ENCODE measurements at places on chromosomes 1 and 21.
A peak's percentile ranks its signal among the peaks of the same experiment; 100 is the strongest.

- no peak for DNase-seq
These were observed 4.9 kb downstream of the POMGNT1 start for GRCh38 chr1:46193285-46193684.

DNA sequence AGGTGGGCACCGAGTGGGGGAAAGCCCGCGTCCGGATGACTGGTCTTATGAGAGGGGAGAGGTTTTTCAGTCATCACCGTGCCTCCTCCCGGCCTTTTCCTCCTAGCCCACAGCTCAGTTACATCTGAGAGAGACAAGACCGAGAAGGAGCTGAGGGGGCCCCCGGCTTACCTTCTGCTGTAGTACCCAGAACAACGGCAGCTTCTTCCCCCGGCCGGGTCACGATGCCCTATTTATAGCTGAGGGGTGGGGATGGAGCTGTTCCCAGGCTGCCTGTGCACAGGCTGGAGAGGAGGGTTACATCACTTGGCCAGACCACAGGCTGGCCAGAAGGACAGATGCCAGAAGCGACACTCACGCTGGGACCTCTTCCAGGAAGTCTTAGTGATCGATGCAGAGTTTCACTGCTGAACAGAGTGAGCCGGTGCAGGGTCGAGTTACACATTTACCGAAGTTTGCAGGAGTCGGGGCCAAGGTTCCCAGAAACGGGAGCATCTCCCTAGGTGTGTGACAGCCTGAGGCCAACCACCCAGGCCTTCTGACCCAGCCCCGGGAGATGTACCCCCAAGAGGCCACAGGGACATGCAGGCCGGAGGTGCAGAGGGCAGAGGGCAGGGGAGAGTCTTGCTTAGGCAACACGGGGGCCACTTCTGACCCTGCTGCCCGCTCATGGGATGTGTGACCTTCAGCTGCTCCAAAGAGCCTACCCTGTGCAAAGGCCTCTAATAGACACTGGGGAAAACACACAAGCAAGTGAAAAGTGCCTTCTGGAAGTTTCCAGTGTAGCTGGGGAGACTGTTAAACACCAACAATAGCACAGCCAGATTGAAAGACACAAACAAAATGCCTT, at the start of gene AGT:
Gene AGT, minus strand, starts transcription at position 208 of the 850 bp plus-strand sequence. CDS start 3,299 bp downstream, outside the sequence.
- no peak for DNase-seq

GRCh38 chr1:150566589-150567340, 12.6 kb downstream of the MCL1 start:
- no peak for DNase-seq

GRCh38 chr1:52917156-52917555, 4.4 kb downstream of the ECHDC2 start:
- no peak for DNase-seq

DNA sequence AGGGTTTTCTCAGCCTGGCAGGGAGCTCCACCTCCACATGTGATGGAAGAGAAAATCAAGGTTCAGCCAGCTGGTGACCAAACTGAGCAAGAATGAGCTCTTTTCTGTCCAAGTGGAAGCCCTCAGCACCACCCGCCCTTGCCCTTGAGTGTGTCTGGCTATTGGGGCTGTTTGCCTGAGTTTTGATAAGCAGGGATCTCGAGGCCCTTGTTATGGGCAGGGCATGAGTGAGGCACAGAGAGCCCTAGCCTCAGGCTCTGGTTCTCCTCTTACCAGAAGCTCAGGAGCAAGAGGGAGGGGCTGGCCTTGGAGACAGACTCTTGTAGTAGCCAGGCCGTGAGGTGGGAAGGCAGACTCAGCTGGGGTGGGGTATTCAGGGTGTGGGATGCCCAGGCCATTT, 37.5 kb upstream of the ARF1 start:
- DNase-seq: no peak

GRCh38 chr1:66563941-66564630, 30.1 kb downstream of the SGIP1 start:
- no peak for DNase-seq

- DNase-seq: no peak
These were observed 3.0 kb upstream of the KCND3 start for GRCh38 chr1:111992476-111992875.

DNA sequence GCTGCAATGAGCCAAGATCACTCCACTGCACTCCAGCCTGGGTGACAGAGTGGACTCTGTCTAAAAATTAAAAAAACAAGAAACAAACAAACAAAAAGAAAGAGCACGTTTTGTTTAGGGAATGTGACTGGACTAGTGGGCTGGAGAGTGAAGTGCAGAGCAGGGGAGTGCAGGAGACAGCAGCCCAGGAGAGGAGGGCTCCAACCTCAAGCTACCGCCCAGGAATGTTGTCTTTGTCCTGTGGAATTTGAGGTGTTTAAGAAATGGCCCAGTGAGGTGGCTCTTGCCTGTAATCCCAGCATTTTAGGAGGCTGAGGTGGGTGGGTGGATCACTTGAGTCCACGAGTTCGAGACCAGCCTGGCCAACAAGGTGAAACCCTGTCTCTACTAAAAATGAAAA, 42.4 kb upstream of the MTF2 start:
- no peak for DNase-seq

DNA sequence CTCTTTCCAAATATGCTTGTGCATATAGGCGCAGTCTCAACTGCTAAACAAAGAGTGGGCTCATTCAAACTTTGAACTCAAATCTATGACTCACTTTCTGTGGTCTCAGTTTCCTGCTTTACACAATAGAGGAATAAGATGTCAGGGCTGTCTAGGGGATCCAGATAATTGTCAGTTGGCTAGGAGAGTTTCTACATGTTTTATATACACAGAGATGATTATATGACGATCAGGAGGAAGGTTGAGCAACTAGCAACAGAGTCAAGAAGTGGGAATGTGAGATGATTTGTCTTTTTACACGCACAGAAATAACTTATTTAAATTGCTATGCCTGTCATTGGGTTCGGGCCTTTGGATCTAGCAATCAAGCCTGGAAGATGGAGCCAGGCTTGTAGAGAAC, 299.4 kb upstream of the LYPLAL1 start:
- no peak for DNase-seq

DNA sequence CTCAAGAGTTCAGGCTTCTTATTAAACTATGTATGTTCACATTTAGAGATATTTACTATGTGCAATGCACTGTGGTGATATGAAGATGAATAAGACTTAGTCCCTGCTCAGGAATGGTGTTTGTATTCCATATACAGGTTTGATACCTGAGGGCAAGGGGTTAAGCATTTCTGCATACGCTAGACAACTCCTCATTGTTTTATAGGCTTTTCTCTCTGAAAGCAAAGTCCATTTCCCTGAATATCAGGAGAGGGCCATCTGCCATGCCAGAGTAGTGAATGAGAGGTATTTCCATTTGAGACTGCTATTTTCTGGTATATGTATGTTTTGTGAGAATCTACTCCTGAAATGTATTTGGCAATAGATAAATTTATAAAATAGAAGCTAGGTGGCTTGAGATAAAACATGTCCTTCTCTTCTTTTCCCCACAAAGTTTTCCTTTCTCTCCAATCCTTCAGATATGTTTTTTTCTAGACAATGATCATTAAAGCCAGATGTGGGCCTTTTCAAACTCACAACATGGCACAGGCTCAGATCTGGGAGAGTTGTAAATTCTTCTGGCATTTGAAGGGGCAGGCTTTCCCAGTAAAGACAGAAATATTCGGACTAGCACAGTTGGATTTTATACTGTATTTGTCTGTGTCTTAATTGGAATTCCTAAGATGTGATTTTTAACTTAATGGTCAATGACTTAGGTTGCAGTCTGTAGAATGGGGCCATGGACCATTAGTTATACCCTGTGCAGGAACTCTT, 73.3 kb upstream of the WDR26 start:
- DNase-seq: no peak

GRCh38 chr1:102085896-102086295, 89.2 kb upstream of the OLFM3 start:
- DNase-seq: no peak

DNA sequence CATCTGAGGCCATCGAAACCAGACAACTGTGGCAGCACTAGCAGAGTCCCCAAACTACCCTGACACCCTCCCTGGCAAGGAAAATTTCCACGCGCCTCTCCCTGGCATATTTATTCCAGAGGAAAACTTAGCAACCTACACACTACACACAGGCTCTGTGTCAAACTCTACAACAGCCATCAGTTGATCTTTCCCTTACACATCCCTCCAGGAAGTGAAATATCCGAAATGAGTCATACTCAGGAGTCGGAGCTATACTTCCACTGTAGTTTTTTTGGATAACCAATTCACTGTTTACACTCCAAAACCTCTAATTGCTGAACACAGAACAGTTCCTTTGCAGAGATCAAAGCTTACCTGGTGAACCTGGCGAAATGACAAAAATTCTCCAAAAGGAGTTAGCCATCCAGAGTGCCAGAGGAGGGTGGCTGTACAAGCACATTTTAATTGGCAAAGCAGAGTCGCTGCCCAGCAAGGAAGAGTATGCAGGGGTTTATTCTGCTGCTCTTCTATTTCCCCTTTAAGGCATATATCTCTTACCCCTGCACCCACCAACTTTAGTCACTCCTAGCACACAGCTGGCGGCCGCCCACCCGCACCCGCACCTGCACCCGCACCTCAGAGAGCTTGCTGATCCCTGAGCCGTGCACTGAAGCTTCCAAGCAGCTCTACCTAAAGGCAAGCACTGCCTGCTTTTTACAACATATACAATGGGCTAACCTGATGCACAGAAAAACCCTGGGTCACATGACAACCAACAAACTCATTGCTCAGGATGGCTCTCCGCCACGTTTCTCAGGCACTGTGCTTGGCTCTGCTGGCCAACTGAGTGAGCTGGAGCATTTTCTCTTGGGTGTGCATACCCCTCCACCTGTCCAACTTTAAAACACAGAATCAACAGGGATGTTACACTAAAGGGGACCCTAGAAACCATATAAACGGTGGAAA, 54.9 kb downstream of the CAPZB start:
- no peak for DNase-seq

GRCh38 chr1:220290140-220290761, 18.0 kb upstream of the RAB3GAP2 start:
- no peak for DNase-seq

- no peak for DNase-seq
These were observed 160.6 kb upstream of the USP24 start for GRCh38 chr1:55375617-55376258.

GRCh38 chr1:89816366-89816765, 4.5 kb upstream of the LRRC8D start:
- no peak for DNase-seq

- DNase-seq: no peak
These were observed 7.4 kb downstream of the ACAP3 start for GRCh38 chr1:1300352-1300739.

DNA sequence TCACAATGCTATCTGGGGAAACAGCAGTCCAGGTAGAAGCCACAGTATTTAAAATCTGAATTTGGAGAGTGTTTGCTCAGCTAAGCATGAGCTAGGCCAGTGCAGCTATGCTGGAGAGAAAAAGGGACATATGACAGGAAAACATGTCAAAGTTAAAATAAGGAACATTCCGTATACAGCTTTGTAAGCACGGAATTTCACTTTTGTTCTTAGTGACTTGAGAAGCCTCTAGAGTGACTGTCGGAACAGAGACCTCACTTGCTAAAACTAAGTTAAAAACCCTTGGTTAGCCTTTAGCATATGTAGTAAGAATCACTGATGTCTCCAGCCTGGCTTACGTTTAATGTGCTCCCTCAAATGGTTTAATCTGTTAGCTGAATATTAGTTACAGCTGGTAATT, 661.7 kb downstream of the KCNT2 start:
- DNase-seq: no peak

DNA sequence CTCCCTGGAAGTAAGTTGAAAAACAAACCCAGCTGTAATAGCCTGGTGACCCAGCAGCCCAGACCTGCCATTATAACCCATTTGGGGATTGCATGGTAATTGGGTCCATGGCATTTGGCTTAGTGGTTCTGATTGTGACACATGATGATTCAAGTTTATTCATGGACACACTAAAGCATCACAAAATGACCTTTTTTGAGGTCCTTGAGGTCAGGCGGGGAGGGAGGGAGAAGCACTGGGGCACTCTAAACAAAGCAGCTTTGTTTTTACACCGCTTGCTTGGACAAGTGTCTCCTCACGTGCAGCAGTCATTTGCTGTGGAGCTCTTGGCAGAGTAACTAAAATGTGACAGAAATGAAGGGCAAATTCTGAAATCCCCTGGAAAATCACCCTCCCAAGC, 241.0 kb upstream of the SGIP1 start:
- no peak for DNase-seq

- DNase-seq: peak; percentile 42
These were observed 86.6 kb upstream of the DPH5 start for GRCh38 chr1:101112051-101112780.

GRCh38 chr1:185733818-185734735, at the start of gene HMCN1:
Gene HMCN1, plus strand, starts transcription at chr1:185734391. Its CDS starts 389 bp downstream, at chr1:185734780.
- DNase-seq: no peak

GRCh38 chr1:28126783-28127490, 38.5 kb upstream of the EYA3 start:
- DNase-seq: no peak

- no peak for DNase-seq
These were observed 57.1 kb downstream of the GIPC2 start for GRCh38 chr1:78102916-78103315.

Measured in activated T-cell treated with anti-CD3 and anti-CD28 coated beads for 4 hours (primary cell).